ENCODE measurements at places on chromosomes 2 and 18. TPM values are rescaled to one million over a fixed set of nuclear protein-coding genes. Genes with fewer than 3 reads are reported as not detected.

SERPINB11 gene
- total RNA-seq = not detected

CCDC150 gene
- total RNA-seq = 4.4 TPM

TCF4 gene
- total RNA-seq = 105 TPM

DNA sequence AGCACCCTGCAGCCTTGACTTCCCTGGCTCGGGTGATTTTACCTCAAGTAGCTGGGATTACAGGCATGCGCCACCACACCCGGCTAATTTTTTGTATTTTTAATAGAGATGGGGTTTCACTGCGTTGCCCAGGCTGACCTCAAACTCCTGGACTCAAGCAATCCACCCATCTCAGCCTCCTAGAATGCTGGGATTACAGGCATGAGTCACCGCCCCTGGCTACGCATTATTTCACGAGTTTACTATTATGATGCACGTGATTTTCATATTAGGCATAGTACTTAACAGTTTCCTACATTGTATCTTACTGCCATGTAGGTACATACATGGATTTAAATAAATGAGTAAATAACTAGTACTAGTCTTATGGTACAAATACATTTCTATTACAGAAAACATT, 4.4 kb downstream of the DYNC2LI1 start:
- H3K4me1 ChIP-seq = peaks cover 4% of the 10 kb centered on the region
- H3K4me3 ChIP-seq = no peak overlapping the region
- no peak for DNase-seq
- H3K36me3 ChIP-seq = no peaks in the 10 kb centered on the region
- H3K27me3 ChIP-seq = no peaks in the 10 kb centered on the region

LYPD6 gene
- total RNA-seq = 1.1 TPM

GRCh38 chr2:190668892-190669291, 20.0 kb downstream of the NAB1 start:
- H3K4me1 ChIP-seq = no peaks in the 10 kb centered on the region
- no peak overlapping the region for H3K27ac ChIP-seq
- no peaks in the 10 kb centered on the region for H3K27me3 ChIP-seq
